ENCODE measurements at places on chromosomes 2 and 18. TPM values are rescaled to one million over a fixed set of nuclear protein-coding genes. Genes with fewer than 3 reads are reported as not detected.

Gene MYO1B
- polyA plus RNA-seq, result 25.6 TPM

Gene EGR4
- not detected for polyA plus RNA-seq

Gene ADCY3
- polyA plus RNA-seq, result 15.2 TPM

Gene RAB17
- polyA plus RNA-seq, result 7.0 TPM

Gene CAVIN2
- 6.5 TPM for polyA plus RNA-seq

Gene LTBP1
- 4.3 TPM for polyA plus RNA-seq

Gene LONRF2
- polyA plus RNA-seq, result 0.51 TPM

Gene GCG
- polyA plus RNA-seq, result 0.10 TPM

Gene RUFY4
- 0.52 TPM for polyA plus RNA-seq

Gene ACSL3
- 43.9 TPM for polyA plus RNA-seq

Gene KRTCAP3
- 30.3 TPM for polyA plus RNA-seq

Gene LIMS4
- 0.93 TPM for polyA plus RNA-seq

Gene CNDP2
- polyA plus RNA-seq, result 42.5 TPM

Gene SFT2D3
- 3.8 TPM for polyA plus RNA-seq
